ENCODE measurements at places on chromosomes 11 and 22. TPM values are rescaled to one million over a fixed set of nuclear protein-coding genes. Genes with fewer than 3 reads are reported as not detected.

- H3K4me3 ChIP-seq, result no peak overlapping the region
- H3K4me1 ChIP-seq, result no peaks in the 10 kb centered on the region
- no peaks in the 10 kb centered on the region for H3K36me3 ChIP-seq
- no peak overlapping the region for H3K27ac ChIP-seq
- no peaks in the 10 kb centered on the region for H3K27me3 ChIP-seq
Observed at GRCh38 chr22:24683691-24684090, 80.7 kb downstream of the GGT1 start.

GRCh38 chr11:126304457-126305075 is 706 bp downstream of the DCPS start:
- H3K4me3 ChIP-seq, result peak overlapping the region; percentile 10
- no peaks in the 10 kb centered on the region for H3K4me1 ChIP-seq
- H3K27me3 ChIP-seq, result peaks cover 2% of the 10 kb centered on the region
- no peak for DNase-seq
- no peaks in the 10 kb centered on the region for H3K36me3 ChIP-seq

DNA sequence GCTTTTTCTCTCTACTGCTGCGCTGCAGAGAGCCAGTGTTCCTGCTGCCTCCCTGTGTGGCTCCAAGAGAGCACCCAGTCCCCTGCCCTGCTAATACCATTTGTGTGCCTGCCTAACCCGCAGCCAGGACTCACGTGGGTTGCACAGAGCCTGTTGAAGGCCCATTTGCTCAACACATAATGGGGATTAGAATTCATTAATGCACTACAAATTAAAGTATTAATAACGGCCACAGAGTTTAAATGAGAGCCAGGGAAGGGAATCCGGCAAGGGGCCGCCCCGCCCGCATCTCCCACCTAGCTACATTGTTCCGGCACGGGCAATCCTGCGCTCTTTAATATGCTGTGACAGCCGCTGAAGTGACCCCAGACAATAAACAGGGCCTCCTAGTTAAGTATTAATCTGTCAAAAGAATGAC is 211.3 kb downstream of the NXPE2 start:
- no peak overlapping the region for H3K4me3 ChIP-seq
- no peaks in the 10 kb centered on the region for H3K27me3 ChIP-seq
- H3K27ac ChIP-seq, result no peak overlapping the region
- DNase-seq, result no peak
- no peaks in the 10 kb centered on the region for H3K36me3 ChIP-seq

DNA sequence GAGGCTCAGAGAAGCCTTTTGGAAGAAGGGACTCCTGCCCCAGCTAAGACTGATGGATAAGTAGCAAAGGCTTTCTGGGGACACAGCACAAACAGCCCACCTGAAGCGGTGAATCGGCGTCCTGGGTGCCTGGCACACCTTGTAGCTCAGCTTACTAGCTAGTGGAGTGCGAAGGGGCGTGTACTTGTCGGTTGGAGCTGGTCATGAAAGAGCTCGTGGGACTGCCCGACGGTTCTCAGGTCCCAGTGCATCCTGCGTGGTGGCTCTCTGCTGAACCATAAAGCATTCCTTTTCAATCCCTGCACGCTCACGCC is 690 bp upstream of the UVRAG start:
- no peaks in the 10 kb centered on the region for H3K27me3 ChIP-seq
- DNase-seq, result no peak
- peak overlapping the region; percentile 1 for H3K4me3 ChIP-seq
- H3K4me1 ChIP-seq, result peaks cover 7% of the 10 kb centered on the region

GRCh38 chr11:120248551-120249278 is 8.8 kb downstream of the POU2F3 start:
- no peak for DNase-seq
- no peak overlapping the region for H3K4me3 ChIP-seq
- H3K36me3 ChIP-seq, result no peaks in the 10 kb centered on the region
- no peak overlapping the region for H3K27ac ChIP-seq
- H3K4me1 ChIP-seq, result no peaks in the 10 kb centered on the region

DNA sequence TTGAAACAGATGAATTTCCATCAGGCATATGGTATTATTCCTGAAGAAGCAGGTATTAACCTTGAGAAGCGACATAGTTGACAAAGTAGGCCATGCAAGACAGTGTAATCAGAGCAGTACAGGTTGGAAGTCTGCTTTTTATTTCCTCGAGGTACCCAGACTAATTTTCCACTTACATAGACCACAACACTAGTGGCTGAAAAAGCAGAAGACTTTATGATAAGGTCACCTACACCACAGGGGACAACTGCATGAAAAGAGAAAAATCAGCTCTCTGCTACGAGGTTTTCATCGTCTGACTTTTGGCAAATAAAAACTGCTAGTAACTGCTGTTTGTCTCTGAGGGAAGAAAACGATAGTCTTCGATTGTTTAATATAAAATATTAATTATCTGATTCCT is 77.5 kb downstream of the CNTN5 start:
- no peak for DNase-seq
- no peak overlapping the region for H3K27ac ChIP-seq
- H3K4me1 ChIP-seq, result no peaks in the 10 kb centered on the region
- no peaks in the 10 kb centered on the region for H3K27me3 ChIP-seq
- H3K36me3 ChIP-seq, result no peaks in the 10 kb centered on the region

DNA sequence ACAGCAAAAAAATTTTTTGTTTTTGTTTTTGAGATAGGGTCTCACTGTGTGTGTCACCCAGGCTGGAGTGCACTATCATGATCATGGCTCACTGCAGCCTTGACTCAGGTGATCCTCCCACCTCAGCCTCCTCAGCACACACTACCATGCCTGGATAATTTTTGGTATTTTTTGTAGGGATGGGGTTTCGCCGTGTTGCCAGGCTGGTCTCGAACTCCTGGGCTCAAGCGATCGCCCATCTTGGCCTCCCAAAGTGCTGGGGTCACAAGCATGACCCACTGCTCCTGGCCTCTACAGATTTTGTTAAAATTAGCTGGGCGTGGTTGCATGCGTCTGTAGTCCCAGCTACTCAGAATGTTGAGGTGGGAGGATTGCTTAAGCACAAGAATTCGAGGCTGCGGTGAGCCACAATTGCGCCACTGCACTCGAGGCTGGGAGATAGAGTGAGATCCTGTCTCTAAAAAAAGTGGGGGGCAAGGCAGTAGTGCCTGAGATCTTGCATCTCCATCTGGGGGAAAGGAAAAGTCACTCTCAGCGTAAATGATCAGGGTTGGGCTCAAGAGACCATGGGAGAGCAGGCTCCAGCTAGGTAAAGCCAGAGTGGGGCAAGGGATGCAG is 10.6 kb upstream of the DGKZ start:
- DNase-seq, result no peak
- H3K27ac ChIP-seq, result no peak overlapping the region
- no peaks in the 10 kb centered on the region for H3K36me3 ChIP-seq
- H3K4me3 ChIP-seq, result no peak overlapping the region
- no peaks in the 10 kb centered on the region for H3K27me3 ChIP-seq

- no peaks in the 10 kb centered on the region for H3K27me3 ChIP-seq
- DNase-seq, result peak; percentile 24
- no peak overlapping the region for H3K27ac ChIP-seq
- no peaks in the 10 kb centered on the region for H3K4me1 ChIP-seq
Observed at GRCh38 chr22:49094151-49094550, 733.5 kb downstream of the BRD1 start.

DNA sequence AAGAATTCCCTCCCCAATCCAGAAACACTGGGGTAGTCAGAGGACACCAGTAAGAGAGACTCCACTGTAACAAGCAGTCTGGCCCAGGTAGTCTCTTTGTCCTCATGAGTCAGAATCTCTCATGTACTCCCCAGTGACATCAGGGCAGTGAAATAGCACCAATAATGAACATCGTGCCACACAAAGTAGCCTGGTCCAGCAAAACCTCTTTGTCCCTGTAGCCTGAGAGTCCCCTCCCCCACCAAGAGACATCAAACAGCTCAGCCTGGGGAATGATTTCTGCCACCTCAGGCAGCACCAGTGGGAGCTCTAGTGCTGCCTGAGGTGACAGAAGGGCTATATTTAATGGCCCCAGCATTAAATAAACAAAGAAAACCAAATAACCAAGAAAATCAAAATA is 88.1 kb downstream of the SBF2 start:
- no peak for DNase-seq
- no peaks in the 10 kb centered on the region for H3K36me3 ChIP-seq
- no peaks in the 10 kb centered on the region for H3K27me3 ChIP-seq
- no peak overlapping the region for H3K4me3 ChIP-seq
- no peak overlapping the region for H3K27ac ChIP-seq

- no peak overlapping the region for H3K27ac ChIP-seq
- DNase-seq, result peak; percentile 44
- peaks cover 1% of the 10 kb centered on the region for H3K4me1 ChIP-seq
Observed at GRCh38 chr11:91947215-91947820, 277.3 kb upstream of the FAT3 start.

- H3K4me1 ChIP-seq, result no peaks in the 10 kb centered on the region
- DNase-seq, result no peak
- H3K36me3 ChIP-seq, result no peaks in the 10 kb centered on the region
- H3K4me3 ChIP-seq, result no peak overlapping the region
Observed at GRCh38 chr11:110358336-110358735, 61.9 kb upstream of the RDX start.

- DNase-seq, result no peak
- H3K27ac ChIP-seq, result no peak overlapping the region
- H3K36me3 ChIP-seq, result no peaks in the 10 kb centered on the region
- H3K27me3 ChIP-seq, result no peaks in the 10 kb centered on the region
Observed at GRCh38 chr22:43412808-43413795, 1.3 kb downstream of the MPPED1 start.

FAM180B gene
- 4.8 TPM for total RNA-seq

MRGPRF gene
- total RNA-seq, result 75.7 TPM

Data from aorta (tissue), 5 donors.